Progenitor cell of endocrine pancreas (in vitro differentiated cells): ENCODE measurements at places on chromosomes 1 and 21. TPM values are rescaled to one million over a fixed set of nuclear protein-coding genes. Genes with fewer than 3 reads are reported as not detected.

GRCh38 chr1:117809764-117810163, 119.7 kb downstream of the GDAP2 start:
- no peak overlapping the region for H3K4me3 ChIP-seq
- DNase-seq: no peak
- no peaks in the 10 kb centered on the region for H3K36me3 ChIP-seq
- H3K27me3 ChIP-seq: no peaks in the 10 kb centered on the region

DNA sequence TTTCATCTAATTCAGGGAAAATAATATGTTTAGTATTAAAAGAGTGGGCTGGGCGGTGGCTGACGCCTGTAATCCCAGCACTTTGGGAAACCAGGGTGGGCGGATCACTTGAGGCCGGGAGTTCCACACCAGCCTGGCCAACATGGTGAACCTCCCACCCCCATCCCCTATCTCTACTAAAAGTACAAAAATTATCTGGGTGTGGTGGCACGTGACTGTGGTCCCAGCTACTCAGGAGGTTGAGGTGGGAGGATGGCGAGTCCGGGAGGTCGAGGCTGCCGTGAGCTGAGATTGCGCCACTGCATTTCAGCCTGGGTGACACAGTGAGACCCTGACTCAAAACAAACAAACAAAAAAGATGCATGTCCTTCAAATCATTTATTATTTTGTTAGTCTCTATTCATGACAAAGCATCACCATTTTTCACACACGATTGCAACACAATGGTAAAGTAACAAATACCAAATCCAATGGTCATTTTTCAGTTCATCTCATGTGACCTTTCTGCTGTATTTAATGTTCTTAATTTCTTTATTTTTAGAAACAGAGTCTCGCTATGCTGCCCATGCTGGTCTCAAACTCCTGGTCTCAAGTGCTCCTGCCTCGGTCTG, 1.0 kb downstream of the MSH4 start:
- no peak for DNase-seq
- no peaks in the 10 kb centered on the region for H3K4me1 ChIP-seq
- H3K36me3 ChIP-seq: peaks cover 30% of the 10 kb centered on the region
- no peak overlapping the region for H3K4me3 ChIP-seq
- H3K27ac ChIP-seq: peak overlapping the region; percentile 39

DNA sequence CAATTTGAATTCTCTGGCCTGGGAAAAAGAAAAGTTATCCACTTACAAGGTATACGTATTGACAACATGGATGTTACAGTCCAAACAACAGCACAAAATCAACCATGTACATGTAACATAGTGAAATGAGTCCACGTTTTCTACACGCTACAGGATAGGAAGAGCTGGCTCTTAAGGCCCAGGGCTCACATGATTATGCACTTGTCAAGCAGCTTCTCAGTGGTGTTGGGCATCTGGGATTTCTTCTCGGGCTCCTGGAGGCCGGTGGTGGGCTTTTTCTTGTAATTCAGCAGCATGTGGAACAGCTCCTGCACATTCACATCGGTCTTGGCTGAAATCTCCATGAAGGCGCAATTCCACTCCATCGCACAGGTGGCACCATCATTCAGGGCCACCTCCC, 4.0 kb downstream of the DIRAS3 start:
- DNase-seq: no peak
- no peak overlapping the region for H3K27ac ChIP-seq
- no peaks in the 10 kb centered on the region for H3K36me3 ChIP-seq
- peaks cover 24% of the 10 kb centered on the region for H3K27me3 ChIP-seq

GRCh38 chr1:39230261-39231190, 26.0 kb downstream of the MACF1 start:
- no peaks in the 10 kb centered on the region for H3K27me3 ChIP-seq
- H3K27ac ChIP-seq: peak overlapping the region; percentile 12
- H3K4me1 ChIP-seq: peaks cover 19% of the 10 kb centered on the region

DNA sequence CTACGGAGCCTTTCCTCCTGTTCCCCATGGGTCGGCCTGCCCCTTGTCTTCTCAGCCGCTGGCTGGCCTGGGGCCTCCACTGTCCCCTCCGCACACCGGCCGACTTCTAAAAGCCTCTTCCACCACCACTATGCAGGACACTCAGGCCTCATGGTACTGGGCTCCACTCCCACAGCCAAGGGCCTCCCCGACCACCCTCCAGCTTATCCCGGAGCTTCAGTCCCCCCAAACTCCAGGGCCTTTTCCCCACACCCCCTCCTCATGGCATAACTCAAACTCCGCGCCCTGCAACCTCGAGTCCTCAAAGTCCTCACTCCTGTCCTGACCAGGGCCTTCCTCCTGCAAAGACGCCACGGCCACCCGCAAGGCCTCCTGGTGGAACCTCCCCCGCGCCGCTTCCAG, 2.0 kb downstream of the LRRC41 start:
- H3K27ac ChIP-seq: peak overlapping the region; percentile 100
- peaks cover 22% of the 10 kb centered on the region for H3K4me1 ChIP-seq
- peak overlapping the region; percentile 99 for H3K4me3 ChIP-seq
- no peak for DNase-seq

- no peak overlapping the region for H3K4me3 ChIP-seq
- no peaks in the 10 kb centered on the region for H3K27me3 ChIP-seq
- no peak for DNase-seq
Observed at GRCh38 chr1:229336345-229336744, 6.5 kb downstream of the CCSAP start.

DNA sequence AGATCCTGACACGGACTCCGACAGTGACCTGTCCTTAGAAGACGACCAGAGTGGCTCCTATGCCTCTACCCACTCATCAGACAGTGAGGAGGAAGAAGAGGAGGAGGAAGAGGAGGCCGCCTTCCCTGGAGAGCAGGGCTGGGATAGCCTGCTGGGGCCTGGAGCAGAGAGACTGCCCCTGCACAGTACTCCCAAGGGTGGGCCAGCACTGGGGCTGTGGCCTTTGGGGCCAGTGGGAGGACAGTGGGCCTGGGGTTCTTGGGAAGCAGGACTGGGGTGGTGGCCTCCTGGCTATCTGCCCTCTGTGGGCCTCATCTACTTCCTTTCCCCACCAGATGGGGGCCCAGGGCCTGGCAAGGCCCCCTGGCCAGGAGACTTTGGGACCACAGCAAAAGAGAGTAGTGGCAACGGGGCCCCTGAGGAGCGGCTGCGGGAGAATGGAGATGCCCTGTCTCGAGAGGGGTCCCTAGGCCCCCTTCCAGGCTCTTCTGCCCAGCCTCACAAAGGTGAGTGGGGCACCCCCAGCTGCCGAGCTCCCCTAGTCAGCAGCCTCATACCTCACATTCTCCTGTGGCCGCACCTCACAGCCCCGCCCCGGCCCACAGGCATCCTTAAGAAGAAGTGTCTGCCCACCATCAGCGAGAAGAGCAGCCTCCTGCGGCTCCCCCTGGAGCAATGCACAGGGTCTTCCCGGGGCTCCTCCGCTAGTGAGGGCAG, 10.0 kb downstream of the PSRC1 start:
- no peak overlapping the region for H3K4me3 ChIP-seq
- H3K36me3 ChIP-seq: peaks cover 12% of the 10 kb centered on the region
- DNase-seq: no peak
- H3K4me1 ChIP-seq: peaks cover 32% of the 10 kb centered on the region

DNA sequence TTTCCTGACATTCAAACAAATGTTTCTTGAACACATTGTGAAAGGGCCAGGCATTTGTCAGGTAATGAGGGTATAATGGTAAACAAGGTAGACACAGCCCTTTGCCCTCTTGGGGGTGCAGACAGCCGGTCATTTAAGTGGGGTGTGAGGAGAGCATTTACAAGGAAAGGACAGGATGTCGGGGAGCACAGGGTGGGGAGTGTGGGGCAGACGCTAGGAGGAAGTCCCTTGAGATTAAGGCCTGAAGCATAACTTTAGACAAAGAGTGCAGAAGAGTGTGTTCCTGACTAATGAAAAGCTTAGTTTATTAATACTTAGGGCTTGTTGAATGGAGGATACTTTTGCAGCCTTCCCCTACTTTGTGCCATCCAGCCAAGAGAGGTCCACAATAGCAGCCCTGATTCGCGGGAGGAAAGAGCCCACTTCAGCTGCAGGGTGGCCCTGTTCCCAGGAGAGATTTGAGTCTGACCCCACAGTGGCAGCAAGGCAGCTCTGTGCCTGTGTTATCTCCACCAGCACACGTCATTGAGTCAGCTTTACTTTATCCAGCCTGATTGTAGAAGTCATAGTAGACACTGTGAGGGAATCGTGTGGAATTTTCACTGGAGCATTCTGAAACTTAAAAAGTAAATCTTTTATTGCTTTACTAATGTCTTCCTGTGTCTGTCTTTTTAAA, 35.1 kb downstream of the MPZL1 start:
- DNase-seq: no peak
- peaks cover 4% of the 10 kb centered on the region for H3K36me3 ChIP-seq
- peak overlapping the region; percentile 58 for H3K27ac ChIP-seq

DNA sequence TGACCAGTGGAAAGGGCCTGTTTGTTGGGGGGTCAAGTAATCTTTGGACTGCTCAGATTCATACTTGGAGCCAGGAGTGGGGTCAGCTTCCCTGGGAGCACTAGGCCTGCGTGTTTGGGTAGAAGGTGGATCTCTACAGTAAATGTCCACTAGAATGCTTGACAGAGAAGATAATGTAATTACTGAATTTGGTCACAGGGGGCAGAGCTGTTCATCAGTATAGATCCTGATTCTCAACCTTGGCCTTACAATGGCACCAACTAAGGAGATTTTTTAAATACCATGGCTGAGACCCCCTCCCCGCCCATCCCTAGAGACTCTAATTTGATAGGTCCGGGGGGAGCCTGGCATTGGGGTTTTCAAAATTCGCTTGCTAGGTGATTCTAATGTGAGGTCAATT, 217.5 kb upstream of the PLXNA2 start:
- no peak overlapping the region for H3K4me3 ChIP-seq
- no peak for DNase-seq
- no peaks in the 10 kb centered on the region for H3K36me3 ChIP-seq

DNA sequence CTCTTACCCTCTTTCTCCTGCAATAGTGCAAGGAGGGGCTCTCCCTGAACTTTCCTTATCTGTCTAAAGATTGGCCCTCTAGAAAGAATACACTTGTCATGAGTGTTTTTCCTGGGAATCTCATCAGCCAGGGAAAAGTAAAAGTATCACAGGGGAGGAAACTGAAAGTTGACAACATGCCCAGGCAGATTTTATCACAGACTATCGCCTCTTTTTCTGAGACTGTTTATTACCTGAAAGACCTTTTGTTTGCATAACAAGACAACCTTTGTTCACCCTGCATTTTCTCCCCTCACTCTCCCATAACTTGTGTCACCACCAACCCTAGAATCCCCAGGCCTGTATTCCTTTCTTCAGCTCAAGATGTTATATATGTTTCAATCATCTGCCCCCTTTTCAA, 794.7 kb upstream of the ADAMTS5 start:
- H3K36me3 ChIP-seq: no peaks in the 10 kb centered on the region
- H3K27me3 ChIP-seq: no peaks in the 10 kb centered on the region
- H3K4me1 ChIP-seq: peaks cover 9% of the 10 kb centered on the region
- no peak for DNase-seq

DNA sequence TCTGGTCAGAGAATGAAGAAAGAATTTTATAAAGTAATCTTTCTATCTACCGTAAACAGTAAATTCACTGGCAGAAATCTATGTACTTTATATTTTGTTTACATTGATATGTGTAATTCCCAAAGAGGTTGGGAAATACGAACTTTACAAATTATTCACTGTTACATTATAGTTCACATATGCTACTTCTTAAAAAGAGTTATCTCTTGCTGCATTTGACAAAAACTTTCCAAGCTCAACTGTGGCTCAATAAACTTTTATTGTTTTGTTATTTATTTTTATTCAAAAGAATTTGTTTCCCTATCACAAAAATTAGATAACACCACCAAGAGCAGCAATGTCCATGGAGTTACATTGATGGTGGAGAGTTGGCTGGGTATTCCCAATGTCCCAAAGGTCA, 201.2 kb upstream of the TNR start:
- no peaks in the 10 kb centered on the region for H3K4me1 ChIP-seq
- peaks cover 21% of the 10 kb centered on the region for H3K36me3 ChIP-seq
- H3K27ac ChIP-seq: no peak overlapping the region
- no peak for DNase-seq
- H3K27me3 ChIP-seq: no peaks in the 10 kb centered on the region

DNA sequence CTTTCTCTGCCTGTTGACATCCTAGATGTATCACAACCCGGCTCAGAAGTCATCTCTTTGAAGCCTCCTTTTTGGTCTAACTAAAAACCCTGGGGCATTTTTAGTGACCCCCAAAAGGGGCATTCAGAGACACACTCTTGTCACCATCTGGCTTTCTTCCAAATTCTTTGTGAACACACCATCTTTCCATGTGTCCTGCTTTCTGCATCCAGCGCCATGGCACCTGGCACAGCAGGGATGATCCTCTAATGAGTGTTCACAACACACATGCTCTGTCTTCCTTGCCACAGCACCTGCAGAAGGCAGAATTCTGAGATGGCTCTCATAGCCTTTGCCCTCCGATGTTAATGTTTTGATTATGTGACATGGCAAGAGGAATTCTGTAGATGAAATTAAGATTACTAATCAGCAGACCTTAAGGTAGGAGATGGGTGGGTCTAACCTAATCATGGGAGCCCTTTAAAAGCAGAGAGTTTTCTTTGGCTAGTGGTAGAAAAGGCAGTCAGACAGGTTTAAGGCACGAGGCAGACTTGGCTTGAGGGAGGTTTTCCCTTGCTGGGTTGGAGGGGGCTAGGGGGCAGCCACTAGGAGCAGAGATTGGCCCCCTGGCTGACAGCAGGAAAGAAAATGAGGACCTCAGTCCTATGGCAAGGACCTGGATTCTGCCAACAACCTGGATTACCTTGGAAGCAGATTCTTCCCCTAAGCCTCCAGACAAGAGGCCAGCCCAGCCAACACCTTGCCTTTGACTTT, 4.9 kb upstream of the TMEM61 start:
- DNase-seq: no peak
- H3K4me1 ChIP-seq: peaks cover 3% of the 10 kb centered on the region
- no peak overlapping the region for H3K27ac ChIP-seq
- no peak overlapping the region for H3K4me3 ChIP-seq

GRCh38 chr1:37478451-37478881, 4.1 kb downstream of the ZC3H12A start:
- H3K27me3 ChIP-seq: peaks cover 6% of the 10 kb centered on the region
- peaks cover 6% of the 10 kb centered on the region for H3K36me3 ChIP-seq
- no peak overlapping the region for H3K27ac ChIP-seq
- H3K4me3 ChIP-seq: no peak overlapping the region
- no peak for DNase-seq

Gene CLDN8
- total RNA-seq: not detected in 2 replicates

Gene THRAP3
- 142 and 145 TPM in 2 replicates for total RNA-seq

Gene SPRR5
- total RNA-seq: not detected in 2 replicates

Gene SPRR1B
- total RNA-seq: not detected in 2 replicates

Gene DNALI1
- total RNA-seq: 72.1 and 75.4 TPM in 2 replicates

Gene PYCR2
- 54.5 and 54.8 TPM in 2 replicates for total RNA-seq

Gene CFAP45
- 0.74 and 1.0 TPM in 2 replicates for total RNA-seq

Gene TFAP2E
- total RNA-seq: 0.55 and 0.84 TPM in 2 replicates
